ENCODE measurements at places on chromosomes 4 and X.

- DNase-seq: no peak
Observed at GRCh38 chrX:16188687-16189086, 21.4 kb downstream of the MAGEB17 start.

DNA sequence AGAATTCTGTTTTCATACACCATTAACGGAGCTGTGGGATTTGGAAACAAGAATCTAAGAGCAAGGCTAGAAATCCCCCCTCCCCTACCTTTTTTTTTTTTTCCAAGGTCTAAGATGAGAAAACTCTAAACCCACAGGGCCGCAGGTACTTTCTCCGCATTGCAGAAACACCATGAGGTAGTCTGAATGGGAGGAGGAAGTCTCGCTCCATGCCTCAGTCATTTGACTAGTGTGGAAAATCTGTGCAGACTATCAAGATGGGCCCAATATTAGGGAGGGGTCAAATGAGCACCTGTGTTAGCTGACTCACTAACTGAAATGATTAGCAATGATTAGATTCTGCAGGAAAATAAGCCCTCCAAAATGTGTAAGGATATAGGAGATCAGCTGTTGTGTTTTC is 40.9 kb upstream of the MAP3K15 start:
- no peak for DNase-seq

GRCh38 chr4:172740434-172740833 is 428.2 kb upstream of the GALNT7 start:
- DNase-seq: no peak

DNA sequence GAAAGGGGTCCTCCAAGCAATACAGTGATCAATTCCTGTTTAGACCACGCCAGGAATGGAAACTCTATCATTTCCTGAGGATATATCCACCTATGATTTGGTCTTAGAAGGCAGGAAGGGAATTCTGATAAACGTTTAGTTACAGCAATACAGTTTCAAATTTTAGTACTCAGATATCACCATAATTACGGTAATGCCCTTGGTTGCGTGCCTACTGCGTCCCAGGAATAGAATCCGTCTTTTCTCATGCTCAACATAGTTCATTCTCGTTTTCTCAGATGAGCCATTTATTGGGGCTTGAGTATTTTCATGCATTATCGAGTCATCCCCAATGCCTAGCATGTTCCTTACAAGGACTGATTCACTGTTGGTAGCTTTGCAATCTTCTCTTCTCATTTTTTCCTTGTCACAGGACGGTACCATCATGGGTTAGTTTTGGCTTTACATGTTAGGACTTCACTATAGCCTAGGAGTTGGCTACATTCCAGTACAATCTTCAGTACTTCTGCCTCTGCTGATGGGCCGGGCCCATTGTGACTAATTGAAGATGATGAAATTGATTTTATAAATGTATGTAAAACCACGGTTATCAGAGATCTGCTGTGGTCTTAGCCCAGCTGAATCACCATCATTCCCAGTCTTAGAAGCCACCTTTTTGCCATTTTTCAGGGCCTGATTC is 4.4 kb upstream of the PRKX start:
- DNase-seq: no peak

DNA sequence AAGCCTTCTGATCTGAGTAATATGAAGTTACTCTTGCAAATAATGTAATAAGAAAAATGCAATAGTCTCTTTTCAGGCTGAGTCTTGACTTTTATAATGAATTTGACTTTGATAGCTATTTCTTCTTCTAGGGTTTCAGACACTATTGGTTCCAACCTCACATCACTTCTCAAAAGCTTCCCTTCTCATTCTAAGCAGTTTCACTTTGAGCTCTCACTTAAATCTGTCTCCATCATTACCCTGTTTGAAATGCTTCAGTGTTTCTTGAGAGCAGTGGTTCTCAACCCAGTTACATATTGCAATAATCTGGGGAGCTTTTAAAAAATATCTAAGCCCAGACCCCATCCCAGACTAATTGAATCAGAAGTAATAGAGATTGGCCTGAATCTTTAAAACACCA is 40.5 kb upstream of the BMP2K start:
- DNase-seq: no peak

DNA sequence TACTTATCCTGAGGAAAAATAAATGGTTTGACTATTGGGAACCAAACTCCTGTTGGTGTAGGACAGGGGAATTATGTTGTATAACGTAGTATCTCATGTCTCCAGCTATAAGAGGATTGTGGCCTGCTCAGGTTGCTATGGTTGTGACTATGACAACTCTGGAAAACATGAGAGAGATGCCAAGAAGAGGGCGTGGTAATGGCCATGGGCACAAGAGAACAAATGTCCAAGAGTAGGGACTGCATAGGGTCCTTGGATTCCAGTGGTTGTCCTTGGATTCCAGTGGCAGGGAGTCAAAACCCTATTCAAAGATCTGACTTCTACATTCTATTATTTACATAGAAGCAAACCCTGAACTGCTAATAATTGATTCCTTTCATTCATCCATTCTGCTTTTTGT is 6.8 kb upstream of the MOB1B start:
- DNase-seq: no peak

GRCh38 chrX:13716455-13716854 is 18.0 kb downstream of the TRAPPC2 start:
- no peak for DNase-seq

- DNase-seq: peak; percentile 38
Observed at GRCh38 chrX:30504309-30504708, 73.3 kb downstream of the TASL start.

GRCh38 chr4:138911909-138912703 is 103.5 kb upstream of the NOCT start:
- DNase-seq: no peak

DNA sequence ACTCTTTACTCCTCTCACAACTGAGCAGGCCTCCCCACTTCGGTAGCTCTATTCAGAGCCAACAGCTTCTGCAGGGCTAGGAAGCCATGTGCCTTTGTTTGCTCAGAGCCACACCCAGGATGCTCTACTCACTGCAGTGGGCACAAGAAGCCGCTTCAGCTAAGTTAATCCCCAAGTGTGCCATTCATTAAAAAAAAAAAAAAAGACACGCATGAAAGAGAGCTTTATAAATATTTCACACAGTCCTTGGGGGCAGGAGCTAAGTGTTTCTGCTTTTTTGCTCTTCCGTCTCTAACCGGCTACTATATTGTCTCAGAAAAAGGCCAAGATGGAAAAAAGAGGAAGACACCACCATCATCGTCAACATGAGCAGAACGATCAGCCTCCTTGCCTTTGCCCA is 8.1 kb downstream of the CRMP1 start:
- no peak for DNase-seq

DNA sequence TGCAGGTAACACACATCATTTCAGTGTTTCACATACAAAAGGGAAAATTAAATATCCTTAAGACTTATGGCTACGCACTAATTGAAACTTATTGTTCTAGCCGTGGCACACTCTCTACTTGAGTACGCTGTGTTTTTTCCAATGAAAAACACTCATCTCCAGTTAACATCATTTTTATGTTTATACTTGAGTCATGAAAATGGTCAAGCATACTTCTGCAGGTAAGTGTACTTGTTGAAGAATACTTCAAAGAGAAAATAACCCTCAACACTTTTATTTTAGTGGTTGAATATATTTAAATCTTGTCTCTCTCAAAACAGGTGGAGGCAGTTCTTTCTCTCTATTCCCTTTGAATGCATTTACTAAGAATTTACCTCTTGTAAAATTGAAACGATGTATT is 538.7 kb upstream of the PCDH7 start:
- no peak for DNase-seq
